SIG-M5 (cell line): ENCODE measurements at places on chromosomes 4 and X.

GRCh38 chr4:55912249-55912648 lies 36.5 kb upstream of the CEP135 start:
- no peak for DNase-seq

DNA sequence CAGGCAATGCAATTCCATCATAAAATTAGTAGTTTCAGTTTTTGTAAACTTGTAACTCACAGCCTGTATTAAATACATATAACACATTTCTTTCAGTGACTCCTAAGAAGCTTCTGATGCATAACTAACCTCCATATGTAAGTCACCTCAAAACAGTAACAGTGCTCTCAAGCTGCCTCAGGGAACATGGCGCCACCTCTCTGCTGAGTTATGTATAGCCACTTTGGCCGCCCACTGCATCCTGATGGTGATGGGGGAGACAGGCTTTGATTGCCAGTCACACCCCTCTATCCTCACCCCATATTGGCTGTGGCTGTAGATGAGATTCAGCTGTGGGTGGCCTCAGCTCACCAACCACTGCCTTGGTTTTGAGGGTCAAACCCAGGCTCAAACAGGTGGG lies 54.3 kb downstream of the LRBA start:
- DNase-seq = no peak

DNA sequence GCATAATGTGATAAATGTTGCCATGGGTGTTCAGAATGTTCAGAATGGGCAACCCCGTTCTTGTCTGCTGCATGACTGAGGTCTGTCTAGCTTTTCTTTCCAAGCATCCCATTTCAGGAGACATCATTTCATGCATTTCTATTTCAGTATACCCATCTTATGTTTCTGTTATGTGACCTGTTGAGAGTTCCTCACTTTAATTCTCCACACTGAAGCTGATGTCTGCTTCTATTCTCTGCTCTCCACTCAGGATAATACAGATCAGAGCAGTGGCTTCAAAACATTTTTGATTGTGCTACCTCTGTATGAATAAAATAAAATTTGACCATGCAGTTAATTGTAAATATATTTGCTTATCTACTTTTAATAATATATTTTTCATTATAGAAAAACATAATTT lies 398.6 kb downstream of the ARHGAP24 start:
- no peak for DNase-seq

DNA sequence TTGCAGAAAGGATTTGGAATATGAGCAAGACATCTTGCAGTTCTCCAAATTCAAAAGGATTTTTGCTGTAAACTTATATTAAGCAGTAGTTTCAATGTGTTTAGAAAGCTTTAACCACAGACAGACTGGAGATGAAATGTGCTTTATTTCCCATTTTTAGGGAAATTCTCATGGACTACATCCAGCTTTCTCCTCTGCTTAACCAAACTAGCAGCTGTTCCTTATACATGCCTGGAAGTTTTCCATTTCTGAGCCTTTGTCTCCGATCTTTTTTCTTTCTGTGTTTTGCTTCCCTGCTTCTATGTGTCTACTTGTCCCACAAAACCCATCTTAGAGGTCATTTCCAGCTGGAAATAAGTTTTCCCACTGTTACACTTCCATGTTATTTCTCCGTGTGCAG lies 41.6 kb downstream of the TMA16 start:
- DNase-seq = no peak
